DMS153 (cell line): ENCODE measurements at places on chromosomes 12 and 14.

- DNase-seq, result no peak
These were observed 523.0 kb upstream of the FOXG1 start for GRCh38 chr14:28243600-28243999.

- no peak for DNase-seq
These were observed 9.1 kb downstream of the HEATR5A start for GRCh38 chr14:31411218-31411727.

DNA sequence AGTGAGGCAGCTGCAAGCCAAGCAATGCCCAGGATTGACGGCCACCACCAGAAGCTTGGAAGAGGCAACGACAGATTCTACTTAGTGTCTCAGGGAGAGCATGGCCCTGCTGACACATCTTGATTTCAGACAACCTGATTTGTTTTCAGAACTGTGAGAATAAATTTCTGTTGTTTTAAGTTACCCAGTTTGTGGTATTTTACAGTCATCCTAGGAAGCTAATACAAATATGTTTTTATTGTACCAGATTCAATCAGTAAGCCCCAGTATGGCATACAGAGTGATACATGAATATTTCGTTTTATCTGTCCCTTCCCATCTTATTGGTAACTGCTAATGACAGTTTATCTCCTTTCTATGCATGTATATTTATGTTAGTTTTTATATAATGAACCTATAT, 62.3 kb downstream of the SAMD4A start:
- DNase-seq, result no peak

DNA sequence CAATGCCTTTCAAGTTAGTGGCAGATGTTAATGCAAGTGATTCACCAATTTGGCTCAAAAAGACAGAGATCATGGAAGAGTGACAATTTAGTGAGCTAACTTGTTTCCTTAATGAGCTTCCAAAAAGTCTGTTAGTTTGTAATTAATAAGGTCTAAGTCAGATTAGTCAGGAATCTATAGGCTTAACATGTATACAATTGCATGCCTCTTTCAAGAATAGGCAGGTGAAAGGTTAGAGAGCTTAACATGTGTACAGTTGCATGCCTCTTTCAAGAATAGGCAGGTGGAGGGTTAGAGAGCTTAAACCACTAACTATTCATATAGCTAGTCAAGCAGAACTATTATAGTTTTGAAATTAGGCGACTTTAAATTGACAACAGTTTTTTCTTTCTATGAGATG, 663.8 kb downstream of the C12orf50 start:
- DNase-seq, result no peak

- DNase-seq, result no peak
These were observed 4.5 kb upstream of the NFYB start for GRCh38 chr12:104142543-104142942.

GRCh38 chr12:119803381-119803791, 73.7 kb downstream of the CIT start:
- no peak for DNase-seq

DNA sequence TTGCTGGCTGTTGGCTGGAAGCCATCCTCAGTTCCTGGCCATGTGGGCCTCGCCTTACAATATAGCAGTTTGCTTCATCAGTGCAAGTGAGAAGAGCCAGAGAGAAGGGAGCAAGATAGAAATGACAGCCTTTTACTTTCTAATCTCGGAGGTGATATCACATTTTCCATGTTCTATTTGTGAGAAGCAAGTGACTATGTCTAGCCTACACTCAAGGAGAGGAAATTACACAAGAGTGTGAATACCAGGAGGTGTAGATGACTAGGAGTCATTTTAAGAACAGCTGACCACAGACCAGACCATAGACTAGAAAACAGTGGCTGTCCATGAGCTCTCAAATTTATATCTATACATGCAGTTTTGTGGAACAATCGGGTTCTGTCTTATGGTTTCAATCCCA, 163.0 kb upstream of the NRXN3 start:
- DNase-seq, result no peak

GRCh38 chr12:14770496-14771461, 32.5 kb downstream of the WBP11 start:
- peak; percentile 93 for DNase-seq

- DNase-seq, result no peak
These were observed 39.9 kb downstream of the NINJ2 start for GRCh38 chr12:623172-623864.
